CD4-positive, alpha-beta T cell treated with Interleukin-2 at 100 ng/mL for 4 hours (primary cell): ENCODE measurements at places on chromosomes 3 and 15.

DNA sequence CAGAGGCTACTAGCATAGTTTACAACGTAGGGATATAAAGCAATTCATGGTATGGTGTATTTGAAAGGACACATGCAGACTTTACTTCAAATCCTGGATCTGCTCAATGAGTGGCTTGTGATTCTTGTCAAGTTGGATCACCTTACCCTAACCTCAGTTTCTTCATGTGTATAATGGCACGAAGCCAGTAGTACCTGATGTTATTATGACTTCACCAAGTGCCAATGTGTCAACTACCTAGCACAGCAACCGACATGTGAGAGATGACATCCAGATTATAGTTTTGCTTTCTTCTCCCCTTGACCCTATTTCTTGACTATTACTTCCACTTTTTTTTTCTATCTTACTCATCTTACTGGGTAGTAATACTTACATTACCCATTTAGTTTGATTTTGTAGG, 304.5 kb downstream of the RBMS3 start:
- no peak for DNase-seq

GRCh38 chr3:109241459-109242186, 74.7 kb downstream of the DPPA2 start:
- DNase-seq = no peak

DNA sequence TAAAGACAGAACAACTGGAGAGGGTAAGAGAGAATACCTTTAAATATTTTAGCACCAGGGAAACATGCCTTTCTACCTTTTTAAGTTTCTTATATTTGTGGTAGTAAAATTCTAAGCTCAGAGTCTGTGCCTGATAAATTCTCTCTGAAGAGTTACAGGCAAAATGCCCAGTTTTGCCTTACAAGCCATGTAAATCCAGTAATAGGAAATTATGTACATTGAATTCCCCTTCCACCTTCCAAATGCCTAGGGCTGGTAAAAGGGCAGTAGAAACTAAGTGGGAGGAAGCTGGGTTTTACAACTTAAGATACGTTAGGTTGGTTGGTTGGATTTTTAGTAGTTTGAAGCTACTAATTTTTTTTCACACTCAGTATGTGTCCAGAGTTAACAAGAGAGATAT, 43.1 kb upstream of the TP63 start:
- no peak for DNase-seq

DNA sequence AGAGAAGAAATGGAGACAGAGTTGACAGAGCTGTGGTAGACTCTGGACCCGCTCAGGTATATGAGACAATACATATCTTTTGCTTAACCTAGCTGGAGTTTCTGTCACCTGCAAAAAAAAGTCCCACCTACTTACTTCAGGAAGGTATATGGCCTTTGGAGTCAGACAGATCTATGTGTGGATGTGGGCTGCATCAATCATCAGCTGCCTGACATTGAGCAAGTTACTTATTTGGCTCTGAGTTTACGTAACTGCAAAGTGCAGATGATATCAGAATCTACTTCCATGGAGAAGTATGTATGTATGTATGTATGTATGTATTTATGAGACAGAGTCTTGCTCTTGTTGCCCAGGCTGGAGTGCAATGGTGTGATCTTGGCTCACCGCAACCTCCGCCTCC, 124.3 kb downstream of the MYLK start:
- DNase-seq = no peak

DNA sequence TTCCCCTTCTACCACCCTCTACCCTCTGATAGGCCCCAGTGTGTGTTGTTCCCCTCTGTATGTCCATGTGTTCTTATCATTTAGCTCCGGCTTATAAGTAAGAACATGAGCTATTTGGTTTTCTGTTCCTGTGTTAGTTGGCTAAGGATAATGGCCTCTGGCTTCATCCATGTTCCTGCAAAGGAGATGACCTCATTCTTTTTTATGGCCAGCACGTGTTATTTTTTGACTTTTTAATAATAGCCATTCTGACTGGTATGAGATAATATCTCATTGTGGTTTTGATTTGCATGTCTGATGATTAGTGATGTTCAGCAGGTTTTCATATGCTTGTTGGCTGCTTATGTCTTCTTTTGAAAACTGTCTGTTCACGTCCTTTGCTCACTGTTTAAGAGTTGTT, 63.1 kb upstream of the NPHP3 start:
- no peak for DNase-seq

DNA sequence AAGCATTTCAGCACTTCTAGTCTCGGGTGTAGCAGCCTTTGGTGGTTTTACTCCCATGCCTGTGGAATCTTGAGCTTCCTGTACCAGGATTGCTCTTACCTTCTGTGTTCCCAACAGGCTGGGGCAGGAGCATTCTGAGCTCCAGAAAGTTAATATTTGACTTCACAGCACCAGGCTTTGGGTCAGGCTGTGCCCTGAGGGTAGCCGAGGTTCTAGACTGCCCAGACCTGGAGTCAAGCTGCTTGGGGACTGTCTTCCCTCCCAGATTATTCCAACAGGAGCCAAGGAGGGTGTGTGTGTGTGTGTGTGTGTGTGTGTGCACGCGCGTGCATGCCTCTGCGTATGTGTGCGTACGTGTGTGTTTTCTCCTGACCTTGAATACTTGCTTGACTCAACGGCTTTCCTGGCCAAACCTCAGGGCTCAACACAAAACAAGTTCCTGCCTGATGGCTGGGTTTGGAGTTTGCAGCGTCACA, 94.8 kb downstream of the FLNB start:
- no peak for DNase-seq

DNA sequence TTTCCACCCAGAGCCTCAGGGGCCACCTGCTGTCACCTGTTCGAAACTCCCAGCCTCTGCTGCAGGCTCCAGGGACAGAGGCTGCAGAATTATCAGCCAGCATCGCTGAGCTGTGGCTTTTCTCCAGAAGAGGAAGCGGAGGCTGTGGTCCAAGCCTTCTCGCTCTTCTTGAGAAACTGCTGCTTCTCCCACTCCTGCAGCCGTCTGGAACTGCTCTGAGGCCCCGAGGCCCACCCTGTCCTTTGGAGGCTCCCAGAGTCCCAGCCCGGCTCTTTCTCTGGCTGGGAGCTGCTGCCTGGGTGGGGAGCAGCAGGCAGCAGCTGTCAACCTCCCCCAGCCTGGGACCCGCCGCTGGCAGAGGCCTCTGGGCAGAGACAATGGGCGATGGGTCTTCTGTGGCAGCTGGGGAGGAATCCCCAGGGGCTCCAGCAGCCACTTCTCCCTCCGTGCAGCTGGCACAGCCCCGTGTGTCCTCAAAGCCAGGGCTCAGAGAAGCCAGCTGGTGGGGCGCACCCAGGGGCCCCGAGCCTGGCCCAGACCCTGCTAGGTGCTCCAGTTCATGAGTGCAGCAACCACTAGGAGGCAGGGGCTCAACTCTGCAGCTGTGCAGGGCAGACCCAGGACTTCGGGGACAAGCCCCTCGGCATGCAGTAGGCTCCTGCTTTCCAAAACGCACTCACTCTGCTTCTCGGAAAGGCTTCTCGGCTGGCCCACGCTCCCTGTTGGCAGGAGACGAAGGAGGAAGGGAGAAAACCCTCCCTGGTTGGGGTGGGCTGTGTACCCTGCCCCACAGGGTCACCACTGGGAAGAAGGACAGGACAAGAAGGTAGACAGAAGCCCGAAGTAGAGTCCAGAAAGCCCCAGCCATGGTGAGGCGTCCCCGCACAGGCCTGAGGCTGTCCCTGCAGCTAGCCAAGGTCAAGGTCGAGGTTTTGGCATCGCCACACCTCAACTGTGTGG, 49.9 kb upstream of the FURIN start:
- DNase-seq = no peak

DNA sequence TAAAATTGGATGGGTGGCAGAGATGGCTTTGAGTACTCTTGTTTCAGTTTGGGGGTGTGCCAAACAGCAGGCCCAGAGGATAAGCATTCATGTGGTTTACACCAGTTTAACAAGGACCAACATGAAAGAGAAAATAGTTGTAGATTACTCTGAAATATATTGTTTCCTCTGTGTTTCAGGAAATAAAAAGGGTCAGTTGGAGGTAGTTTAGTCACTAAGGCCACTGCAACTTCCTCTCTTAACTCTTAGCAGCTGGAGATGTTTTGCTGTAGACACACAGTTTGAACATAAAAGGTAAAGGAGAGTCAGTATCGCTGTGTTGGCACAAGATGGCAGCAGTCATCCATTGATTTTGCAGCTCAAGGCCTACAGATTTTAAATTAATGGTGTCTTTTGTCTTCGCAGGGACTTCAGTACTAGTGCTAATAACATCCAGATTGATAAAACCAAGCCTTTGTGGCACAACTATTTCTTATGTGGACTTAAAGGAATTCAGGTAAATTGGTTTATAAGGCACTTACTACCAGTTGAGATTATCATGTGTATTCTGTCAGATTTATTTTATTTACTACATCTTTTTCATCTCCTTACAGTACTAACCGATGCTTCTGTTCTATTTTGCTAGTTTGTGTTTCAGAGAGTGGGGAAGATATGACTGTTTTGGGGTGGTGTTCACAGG, 65.5 kb downstream of the GALK2 start:
- DNase-seq = peak; percentile 53

- no peak for DNase-seq
Observed at GRCh38 chr15:71431343-71432336, 316.4 kb downstream of the THSD4 start.

- no peak for DNase-seq
Observed at GRCh38 chr3:13177641-13178040, 104.4 kb upstream of the IQSEC1 start.

DNA sequence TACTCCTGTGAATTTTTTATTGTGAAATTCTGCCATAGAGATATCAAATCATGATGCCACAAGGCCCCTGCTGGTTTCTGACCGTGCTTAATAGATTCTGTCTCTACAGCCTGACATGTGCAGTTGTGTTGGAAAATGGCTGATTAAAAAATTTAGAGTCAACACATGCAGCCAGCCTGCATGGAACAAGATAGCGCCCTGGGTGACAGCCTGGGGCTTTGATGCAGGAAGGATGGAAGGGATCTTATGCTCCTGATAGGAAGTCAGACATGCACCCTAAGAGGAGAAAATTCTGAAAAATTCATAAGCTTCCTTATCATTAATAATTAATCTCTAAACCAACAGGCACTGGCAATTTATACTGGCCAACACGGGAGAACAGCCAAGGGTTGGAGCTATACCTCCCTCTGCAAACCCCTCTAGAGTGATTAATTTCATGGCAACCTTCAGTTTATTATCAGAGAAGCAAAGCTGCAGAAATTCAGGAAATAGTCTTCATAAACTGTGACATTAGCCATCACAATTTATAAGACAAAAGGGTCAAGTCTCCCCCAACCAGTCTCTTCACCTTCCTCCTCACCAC, 198.4 kb downstream of the CADPS start:
- DNase-seq = no peak

DNA sequence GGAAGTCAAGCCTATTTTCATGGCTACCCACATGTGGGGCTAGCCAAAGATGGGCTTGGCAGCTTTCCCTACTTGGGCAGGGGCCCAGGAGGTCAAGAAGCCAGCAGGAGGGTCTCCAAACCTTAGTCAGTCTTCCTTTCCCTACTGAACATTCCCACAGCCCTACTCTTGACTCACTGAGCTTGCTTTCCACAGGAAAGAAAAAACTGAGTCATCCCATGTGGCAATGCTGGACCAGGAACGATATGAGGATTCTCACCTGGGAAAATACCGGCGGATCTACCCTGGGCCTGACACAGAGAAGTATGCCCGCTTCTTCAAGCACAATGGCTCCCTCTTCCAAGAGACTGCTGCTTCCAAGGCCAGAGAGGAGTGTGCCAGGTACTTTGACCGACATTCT, 3.7 kb upstream of the NGRN start:
- DNase-seq = no peak

DNA sequence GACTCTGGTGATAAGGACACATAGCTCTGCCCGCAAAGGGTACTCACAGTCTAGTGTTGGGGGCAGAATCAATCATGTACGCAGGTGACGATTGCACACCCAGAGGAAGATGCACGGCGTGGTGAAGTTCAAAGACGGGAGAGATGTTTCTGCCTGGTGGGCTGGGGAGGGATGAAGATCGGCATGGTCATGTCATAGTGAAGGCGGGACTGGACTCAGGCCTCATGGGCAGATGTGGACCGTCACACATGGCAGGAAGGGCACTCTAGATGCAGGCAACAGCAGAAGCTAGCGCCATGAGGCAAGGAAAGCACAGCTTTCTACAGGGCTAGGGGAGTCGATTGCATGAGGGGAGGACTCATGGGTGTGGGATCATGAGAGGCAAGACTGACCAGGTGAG, 240.6 kb downstream of the OPA1 start:
- no peak for DNase-seq

GRCh38 chr3:25843332-25843731, 53.4 kb downstream of the OXSM start:
- no peak for DNase-seq

DNA sequence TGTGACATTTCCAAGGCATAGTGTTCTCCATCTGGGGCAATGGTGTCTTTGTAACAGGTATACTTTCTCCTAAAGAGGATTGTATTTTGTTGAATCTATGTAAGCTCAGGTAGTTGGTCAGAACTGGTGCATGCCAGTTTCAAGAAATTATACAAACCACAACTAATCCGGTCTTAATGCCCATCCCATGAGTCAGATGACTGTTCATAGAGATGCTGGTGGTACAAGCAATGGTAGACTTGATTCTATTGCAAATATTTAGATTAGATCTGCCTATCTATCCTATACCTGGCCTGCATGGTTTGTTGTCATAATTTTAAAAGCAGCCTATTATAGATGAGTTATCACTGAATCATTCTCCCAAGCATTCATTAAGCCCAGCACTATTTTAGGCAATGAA, 43.5 kb downstream of the ATP13A5 start:
- DNase-seq = no peak

DNA sequence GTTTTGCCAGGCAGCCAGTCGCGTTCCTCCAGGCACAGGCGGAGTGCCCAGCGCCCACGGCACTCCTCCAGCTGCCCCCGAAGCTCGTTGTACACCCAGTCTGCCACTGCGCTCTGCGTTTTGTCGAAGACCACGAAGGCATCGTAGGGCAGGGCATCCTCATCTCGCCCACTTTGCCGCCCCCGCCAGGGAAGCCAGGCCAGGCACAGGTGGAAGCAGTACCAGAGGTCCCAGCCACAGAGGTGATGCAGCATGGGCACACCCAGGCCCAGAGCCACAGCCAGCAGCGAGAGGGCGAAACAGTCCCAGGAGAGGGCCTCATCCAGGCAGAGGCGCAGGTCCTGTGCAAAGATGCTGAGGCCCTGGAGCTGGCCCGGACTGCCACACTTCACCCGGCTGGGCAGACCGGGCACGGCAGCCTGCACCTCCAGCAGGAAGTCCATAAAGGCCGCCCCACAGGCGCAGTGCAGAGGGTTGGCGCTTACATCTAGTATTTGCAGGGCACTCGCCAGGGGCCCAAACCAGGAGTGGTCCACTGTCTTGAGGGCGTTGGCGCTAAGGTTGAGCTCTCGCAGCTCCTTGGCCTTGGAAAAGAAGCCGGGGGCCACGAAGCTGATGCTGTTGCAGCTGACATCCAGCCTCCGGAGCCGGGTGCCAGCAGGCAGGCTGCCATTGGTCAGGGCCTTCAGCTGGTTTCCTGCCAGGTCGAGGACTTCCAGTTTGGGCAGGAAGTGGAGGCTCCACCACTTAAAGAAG, 3.7 kb downstream of the TLR9 start:
- DNase-seq = peak; percentile 67
